Stimulated activated naive CD4-positive, alpha-beta T cell treated with Interleukin-2 at 50 U/mL for 16 hours (primary cell): ENCODE measurements at places on chromosomes 6 and 20.
A peak's percentile ranks its signal among the peaks of the same experiment; 100 is the strongest.

DNA sequence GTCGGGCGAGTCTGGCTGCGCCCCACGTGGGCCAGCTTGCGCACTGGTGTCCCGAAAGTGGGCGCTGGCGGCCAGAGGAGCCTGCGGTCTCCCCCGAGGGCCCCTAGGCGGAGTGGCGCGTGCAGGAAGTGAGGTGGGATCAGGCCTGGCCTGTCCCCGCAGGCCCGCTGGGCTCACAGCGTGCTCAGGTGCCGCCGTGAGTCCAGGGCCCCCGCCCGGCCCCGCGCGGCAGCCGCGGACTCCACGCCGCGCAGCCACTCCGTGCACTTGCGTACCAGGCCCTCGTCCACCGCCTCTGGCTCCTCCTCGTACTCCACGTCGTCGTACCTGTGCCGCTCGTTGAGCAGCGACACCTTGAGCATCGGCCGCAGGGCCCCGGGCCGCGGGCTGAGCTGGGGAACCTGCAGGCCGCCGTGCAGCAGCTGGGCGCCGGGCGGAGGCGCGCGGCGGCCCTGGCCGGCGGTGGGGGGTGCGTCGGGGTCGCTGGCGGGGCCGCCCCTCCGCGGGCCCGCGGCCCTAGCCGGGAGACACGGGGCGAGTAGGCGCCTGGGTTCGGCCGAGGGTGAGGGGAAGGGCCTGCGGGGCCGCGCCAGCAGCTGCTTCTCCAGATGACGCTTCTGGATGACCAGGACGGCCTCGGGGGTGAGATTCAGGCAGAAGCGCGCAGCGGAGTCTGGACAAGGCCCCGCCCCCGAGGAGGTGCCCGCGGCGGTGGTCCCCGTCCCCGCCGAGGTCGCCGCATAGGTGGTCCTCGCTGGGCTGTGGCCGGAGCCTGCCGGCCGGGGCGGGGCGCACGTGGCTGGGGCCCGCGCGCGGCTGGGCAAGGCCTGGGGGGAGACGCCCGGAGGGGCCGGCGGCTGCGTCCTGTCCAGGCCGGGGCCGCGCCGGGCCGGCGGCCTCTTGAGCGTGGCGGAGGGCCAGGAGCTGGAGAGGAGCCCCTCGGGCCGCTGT is 835 bp downstream of the PRR18 start:
- DNase-seq: no peak

- no peak for DNase-seq
Measured at GRCh38 chr6:105745464-105746129, 340.5 kb upstream of the PRDM1 start.

GRCh38 chr6:168192901-168193815 is 114.1 kb upstream of the FRMD1 start:
- no peak for DNase-seq

GRCh38 chr6:18262702-18263417 is 1.5 kb downstream of the DEK start:
- DNase-seq: peak; percentile 39
